Left kidney (tissue), 8 donors: ENCODE measurements at places on chromosomes 3 and 15. TPM values are rescaled to one million over a fixed set of nuclear protein-coding genes. Genes with fewer than 3 reads are reported as not detected.

GRCh38 chr3:105351821-105352220 is 14.9 kb upstream of the ALCAM start:
- no peak for DNase-seq

GRCh38 chr3:130850843-130851242 is 43.0 kb upstream of the ATP2C1 start:
- no peak for DNase-seq

DNA sequence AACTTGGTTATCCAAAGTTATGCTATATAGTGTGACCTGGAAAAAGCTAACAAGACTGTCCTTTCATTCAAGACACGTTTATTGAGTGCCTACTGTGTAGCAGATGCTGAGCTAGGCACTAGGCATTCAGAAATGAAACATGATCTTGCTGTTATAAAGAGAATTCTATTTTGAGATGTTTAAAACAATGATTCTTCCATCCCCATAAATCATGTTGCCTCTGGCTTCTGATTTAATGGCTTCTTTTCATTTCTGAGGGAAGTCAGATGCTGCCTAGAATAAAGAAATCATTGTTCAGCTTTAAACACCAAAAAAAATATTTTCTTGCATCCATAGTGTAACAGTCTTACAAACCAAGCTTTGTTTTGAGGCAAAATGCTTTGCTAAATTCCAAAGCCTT is 620.9 kb upstream of the UBE2E2 start:
- peak; percentile 14 for DNase-seq

Gene GOLGA6L9
- 30.7 TPM for polyA plus RNA-seq

Gene SERINC4
- not detected for polyA plus RNA-seq

DNA sequence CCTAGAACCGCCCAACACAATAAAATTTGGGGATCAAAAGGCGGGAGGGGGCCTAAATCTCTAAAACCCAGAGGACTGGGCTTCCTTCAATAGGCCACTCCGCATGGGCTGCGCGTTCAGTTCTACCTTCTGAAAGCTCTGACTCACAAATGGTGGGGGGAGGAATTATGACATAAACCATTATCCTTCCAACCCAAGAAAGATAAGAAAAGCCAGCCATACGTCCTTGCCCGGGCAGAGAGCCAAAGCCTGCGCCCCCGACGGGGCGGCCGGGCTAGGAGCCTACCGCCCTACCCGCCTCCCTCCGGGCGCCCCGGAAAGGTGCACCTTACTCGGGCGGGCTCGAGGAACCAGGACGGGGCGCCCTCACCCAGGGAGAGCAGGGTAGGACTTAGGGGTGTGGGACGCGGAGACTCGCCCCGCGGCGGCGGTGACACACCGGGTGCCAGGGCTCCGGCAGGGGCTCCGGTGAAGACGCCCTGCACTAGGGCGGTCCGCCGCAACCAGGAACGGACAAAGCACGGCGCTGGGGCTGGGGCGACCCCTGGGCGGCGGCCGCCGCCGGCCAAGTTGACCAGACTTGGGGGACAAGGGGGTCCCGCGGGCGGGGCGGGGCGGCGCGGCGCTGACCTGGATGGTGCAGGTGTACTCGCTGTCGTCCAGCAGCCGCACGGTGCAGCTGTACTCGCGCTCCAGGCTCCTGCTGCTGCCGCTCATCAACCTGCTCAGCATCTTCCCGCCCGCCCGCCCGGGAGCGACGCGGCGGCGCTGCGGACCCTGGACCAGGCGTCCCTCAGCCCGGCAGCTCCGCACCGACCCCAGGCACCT is 534 bp downstream of the FRMD5 start:
- DNase-seq = peak; percentile 20

Gene GXYLT2
- polyA plus RNA-seq = 18.3 TPM

Gene COL6A6
- 2.9 TPM for polyA plus RNA-seq

- peak; percentile 31 for DNase-seq
Observed at GRCh38 chr15:76866716-76867321, 38.3 kb downstream of the SCAPER start.

DNA sequence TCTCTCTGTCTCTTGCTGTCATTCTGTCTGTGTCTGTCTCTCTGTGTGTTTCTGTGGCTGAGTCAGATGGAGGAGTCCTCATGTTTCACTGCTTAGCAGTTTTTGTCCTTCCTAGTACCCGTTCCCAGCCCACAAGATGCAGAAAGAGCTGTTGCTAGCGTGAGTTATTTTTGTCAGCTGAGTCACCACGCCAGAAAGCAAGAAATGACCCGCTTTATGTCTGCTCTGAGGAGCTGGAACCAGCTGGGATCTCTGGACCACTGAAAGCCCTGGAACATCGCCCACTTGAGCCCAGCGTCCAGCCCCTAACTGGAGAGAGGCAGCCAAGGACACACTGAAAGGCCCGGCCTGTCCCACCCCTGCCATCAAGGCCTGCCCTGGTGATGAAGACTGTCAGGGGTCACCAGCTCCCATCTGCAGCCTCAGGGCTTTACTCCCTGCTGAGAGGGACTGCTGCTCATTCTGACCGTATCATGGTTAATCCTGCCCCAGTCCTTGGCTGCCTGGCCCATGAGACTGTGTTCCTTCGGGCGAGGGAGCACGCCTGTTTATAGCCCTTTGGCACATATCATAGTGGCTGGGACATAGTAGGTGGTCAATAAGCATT is 101.7 kb upstream of the TPM1 start:
- DNase-seq = peak; percentile 63

- no peak for DNase-seq
Observed at GRCh38 chr3:184354121-184354728, 7.2 kb downstream of the CLCN2 start.

Gene TRPM1
- polyA plus RNA-seq = 0.07 TPM

DNA sequence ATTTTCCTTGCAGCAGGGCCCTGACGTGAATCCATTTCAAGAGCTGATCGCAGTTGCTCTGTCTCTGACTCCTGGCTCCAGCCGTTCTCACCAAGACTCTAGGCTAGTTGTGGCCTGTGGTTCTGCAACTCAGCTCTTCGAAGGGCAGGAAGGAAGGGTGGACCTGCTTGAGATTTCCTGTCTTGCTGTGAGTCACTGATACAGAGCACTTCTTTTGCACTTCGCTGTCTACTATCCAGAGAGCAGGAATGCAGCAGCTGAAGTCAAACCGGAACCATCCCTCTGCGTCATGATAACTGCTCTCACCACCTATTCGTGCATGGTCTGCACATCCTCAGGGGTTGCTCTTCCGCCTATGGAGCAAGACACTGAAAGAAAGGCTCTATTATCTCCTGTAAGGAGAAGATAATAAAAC is 59.7 kb downstream of the RAP2B start:
- DNase-seq = peak; percentile 17

Gene MYZAP
- 5.3 TPM for polyA plus RNA-seq

- DNase-seq = peak; percentile 21
Observed at GRCh38 chr3:115071601-115072000, 75.5 kb downstream of the ZBTB20 start.

DNA sequence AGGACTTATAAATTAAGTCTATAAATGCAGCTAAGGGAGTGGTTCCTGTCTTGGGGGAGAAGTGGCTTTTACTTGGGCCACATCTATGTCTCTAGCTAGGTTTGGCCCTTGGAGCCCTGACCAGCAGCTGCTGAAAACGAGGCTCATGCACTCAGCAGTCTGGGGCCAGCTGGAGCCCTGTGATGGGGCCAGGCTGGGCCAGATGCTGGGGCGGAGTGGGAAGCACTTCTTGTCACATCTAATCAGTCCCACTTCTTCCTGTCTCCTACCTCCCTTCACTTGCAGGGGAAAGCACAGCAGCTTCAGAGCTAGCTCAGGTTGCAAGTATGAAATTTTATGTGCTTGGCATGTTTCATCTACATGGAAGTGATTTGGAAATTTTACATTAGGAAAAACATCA is 209.9 kb upstream of the ROPN1 start:
- no peak for DNase-seq

Gene LRRC57
- polyA plus RNA-seq = 27.1 TPM

GRCh38 chr15:57393061-57393460 is 16.8 kb downstream of the CGNL1 start:
- no peak for DNase-seq

Gene MAGEL2
- 4.5 TPM for polyA plus RNA-seq

DNA sequence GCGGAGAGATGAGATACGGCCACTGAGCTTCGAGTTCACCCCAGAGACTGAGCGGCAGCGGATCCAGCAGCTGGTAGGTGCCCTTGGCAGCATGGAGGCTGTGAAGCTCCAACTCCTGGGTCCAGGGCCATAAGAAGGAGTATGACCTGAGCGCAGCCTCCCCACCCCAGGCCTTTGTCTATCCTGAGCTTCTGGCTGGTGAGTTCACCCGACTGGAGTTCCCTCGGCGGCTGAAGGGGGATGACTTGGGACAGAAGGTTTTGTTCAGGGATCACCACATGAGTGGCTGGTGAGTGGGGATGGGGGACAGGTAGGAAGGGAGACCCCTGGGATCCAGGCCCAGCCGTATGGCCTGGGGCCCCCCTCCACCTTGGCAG is 2.6 kb downstream of the PPM1M start:
- no peak for DNase-seq

GRCh38 chr3:102159810-102160451 is 274.9 kb upstream of the ZPLD1 start:
- DNase-seq = no peak

Gene COL8A1
- polyA plus RNA-seq = 9.0 TPM
